ENCODE measurements at places on chromosomes 11 and 22.

DNA sequence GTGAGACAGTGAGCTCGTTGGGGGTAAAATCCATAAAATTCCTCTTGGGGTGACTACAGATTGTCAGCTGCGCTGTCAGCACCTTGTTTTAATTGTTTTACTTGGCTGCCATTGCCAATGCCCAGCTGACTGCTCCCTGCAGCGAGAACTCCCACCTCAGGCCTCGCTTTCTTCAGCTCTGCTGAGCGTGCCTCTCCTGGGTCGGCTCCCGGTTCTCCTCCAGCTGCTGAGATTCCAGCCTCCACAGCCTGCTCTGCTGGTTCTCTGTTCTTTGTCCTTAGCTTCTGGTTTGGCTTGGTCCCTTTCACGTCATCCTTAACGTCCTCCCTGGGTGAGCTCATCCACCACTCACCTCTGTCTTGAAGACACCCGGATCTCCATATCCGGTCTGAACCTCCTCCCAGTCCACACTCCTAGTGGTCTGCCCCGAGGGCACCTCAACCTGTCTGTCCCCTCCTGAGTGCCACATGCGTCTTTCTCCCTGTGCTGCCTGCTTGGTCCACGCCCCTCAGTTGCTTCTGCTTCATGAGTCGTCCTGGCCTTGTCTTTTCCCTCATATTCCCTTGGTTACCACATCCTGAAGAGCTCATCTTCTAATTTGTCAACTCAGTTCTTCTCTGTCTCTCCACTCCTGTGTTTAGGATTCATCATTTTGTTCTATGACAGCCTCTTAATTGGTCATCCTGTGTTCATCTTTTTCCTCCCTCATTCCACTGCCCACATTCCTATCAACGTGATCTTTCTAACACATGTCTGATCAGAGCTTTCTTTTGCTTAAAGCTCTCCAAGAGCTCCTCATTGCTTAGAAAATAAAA lies 35.6 kb downstream of the BMAL1 start:
- DNase-seq: no peak

- DNase-seq: peak; percentile 17
These were observed 27.5 kb downstream of the DHCR7 start for GRCh38 chr11:71420455-71421241.

GRCh38 chr22:19896665-19897355 lies 42.1 kb upstream of the GNB1L start:
- no peak for DNase-seq

GRCh38 chr22:25120761-25121212 lies 78.9 kb upstream of the CRYBB3 start:
- no peak for DNase-seq

GRCh38 chr22:19571207-19571795 lies 47.1 kb upstream of the CLDN5 start:
- no peak for DNase-seq

DNA sequence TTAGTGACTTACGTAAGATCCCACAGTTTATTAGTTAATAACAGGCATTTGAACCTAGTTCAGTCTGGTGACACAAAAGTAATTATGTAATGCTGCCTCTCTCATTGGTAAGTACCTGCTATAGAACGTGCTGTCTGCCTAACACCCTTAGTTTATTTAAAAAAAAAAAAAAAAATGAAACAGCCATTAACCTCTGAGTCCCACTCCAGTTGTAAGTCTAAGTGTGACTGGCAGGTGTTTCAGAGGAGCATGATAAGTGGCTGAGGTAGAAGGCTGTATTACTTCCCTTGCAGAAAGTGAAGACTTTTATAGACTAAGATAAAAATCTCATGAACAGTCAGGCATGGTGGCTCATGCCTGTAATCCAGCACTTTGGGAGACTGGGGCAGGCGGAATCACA lies 140.5 kb downstream of the TRIM44 start:
- no peak for DNase-seq

GRCh38 chr22:17783312-17783711 lies 9.0 kb upstream of the BID start:
- DNase-seq: no peak

- no peak for DNase-seq
These were observed 26.3 kb upstream of the CDON start for GRCh38 chr11:126088999-126089398.

DNA sequence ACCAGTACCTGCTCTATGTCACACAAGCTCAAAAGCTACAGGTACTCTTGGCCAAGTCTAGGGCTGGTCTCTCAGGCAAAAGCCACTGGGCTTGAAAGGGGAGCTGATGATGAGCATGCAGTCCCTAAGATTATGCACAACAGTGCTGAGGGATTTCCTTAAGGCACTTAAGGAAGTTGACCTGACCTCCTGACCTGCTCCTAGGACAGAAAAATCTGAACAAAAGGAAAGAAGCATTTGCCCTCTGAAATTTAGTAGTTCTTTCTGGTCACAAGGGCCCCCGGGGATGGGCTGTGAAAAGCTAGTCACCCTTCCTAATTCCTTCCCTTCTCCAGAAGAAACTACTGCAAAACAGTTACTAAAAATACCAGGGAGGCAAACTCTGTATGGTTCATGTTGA lies 83.6 kb upstream of the PHOX2A start:
- no peak for DNase-seq

DNA sequence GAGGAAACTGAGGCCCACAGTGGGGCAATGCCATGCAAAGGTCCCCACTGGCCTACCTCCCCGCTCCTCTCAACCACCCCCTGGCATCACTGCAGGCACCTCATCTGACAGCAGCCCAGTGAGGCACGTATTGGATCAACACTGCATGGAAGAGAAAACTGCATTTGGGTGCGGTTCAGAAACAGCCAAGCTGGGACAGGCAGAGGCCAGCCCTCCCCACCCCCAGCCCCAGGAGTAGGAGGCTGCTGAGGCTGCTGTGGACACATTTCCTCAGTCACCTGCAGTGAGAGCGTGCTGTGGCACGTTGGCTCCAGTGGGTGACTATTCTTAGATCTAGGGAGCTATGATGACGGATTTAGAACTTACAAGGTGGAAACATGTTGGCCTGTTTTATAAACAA lies 63.7 kb downstream of the KCNC1 start:
- no peak for DNase-seq

DNA sequence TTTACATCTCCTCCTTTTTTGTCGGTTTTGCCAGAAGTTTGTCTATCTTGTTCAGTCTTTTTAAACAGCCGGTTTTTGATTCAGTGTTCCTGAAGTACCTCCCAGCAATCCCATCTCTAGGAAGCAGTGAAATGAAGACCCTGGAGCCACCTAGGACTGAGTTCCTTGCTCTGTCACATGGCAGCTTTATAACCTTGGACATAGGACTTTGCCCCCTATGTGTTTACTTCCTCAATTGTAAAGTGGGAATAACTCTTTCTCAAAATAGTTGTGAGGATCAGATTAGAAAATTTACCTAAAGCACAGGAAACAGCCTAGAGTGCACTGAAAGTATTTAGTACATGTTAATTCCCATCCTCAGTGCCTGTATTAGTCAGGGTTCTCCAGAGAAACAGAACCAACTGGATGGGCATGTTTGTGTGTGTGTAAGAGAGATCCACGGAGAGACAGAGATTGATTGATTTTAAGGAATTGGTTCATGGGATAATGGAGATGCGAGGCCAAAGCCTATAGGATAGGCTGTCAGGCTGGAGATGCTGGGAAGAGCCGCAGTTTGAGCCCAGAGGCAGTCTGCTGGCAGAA lies 20.0 kb downstream of the FAM83F start:
- DNase-seq: no peak

DNA sequence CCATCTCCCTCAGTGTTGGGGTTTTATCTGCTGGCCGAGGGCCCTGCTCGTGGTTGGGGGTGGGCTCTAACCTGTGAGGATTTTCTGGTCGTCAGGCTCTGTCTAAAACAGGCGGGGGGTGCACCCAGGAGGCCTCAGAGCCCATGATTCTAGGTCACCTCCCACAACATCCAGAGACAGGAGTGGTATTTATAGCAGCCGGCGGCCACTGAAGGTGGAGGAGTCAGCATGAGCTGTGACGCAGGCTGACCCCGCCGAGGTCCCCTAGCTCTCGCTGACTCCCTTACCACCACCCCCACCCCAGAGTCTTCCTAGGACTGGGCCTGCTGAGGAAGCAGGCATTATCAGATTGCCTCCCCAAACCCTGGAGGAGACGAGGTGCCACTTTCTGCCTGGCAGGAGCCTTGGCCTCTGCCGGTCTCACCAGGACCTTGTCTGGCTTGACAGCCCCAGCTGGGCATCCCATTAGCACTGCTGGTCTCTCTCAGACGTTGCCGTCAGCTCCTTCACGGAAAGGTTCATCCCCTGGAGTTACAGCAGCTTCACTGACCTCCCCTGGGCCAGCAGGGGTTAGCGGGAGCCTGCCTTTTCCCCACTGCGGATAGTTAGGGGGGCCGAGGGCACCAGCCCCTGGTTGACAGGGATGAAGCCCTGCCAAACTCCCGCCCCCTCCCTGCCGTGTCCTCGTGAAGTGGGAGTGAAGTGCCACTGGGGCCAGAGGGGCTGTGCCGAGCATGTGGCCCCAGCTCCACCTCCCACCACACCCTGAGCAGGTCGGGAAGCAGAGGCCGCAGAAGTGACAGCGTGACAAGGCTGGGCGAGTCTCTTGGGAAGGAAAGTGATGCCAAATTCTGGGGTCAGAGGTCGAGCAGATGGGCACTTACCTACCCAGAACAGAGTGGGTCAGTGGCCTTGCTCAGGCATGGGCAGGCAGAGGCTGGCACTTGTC lies 26.5 kb downstream of the DAGLA start:
- no peak for DNase-seq

- DNase-seq: no peak
These were observed 77.8 kb upstream of the SHISAL1 start for GRCh38 chr22:44390613-44390970.

DNA sequence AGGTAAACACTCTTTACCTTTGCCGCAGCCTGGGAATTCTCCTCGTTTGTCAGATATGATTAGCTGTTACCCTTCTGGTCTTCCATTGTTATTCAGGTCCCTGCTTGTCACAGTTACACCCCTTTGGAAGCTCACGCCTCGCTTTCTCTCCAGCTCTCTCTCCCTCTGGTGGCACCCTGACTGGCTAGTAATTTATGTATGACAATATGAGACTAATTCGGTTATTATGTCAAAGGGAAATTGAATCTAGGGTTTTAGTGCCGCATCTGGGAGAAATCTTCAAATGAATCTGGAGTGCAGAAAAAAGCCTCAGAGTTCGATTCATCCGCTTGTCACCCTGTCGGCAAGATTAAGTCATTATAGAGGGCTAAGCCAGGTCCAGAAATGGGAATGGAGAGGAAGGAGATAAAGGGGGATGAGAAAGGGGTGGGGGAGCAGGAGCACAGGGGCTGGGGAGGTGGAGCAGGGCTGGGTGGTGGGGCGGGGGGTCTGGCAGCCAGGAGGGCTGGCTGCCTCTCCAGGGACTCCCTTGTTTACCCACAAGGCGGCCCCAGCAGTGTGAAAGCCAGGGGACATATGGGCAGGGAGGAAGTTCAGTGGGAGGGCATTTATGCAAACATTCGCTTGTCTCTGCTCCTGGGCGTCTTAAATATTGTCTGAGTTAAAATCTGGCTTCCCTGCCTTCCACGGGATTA lies 179.0 kb upstream of the NECTIN1 start:
- DNase-seq: no peak

DNA sequence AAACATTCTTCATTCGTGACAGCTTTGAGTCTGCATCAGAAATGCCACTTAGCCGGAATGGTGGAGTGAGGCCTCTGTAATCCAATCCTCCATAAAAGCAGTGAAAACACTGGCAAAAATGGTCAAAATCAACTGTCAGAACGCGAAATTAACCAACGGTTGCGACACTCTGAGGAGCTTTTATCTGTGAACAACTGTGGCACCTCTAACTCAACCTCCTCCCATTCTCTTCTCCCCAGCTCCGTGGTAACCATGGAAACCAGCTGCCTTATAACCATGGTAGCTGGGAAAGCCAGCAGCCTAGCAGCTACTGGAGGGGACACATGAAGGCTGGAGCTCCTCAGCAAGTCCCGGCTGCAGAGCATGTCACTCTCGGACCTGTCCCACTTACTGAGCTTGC lies 20.3 kb downstream of the AP2A2 start:
- DNase-seq: no peak

GRCh38 chr11:124071623-124071948 lies 30.5 kb upstream of the OR10G7 start:
- peak; percentile 48 for DNase-seq

DNA sequence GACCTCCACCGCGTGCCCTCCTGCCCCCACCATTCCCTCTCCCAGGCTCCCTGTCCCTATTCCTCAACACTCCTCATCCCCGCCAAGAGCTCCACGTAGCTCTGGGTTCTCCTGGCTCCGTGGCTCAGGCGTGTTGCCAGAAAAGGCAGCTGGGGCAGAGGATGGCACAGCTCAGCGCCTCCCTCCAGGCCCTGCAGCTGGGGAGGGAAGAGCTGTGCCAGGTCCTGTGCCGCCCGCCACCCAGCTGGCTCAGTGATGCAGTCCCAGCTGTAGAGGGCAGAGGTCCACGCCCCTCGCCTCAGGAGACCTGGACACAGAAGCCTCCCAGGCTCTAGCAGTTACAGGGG lies 4.2 kb downstream of the ARHGAP1 start:
- DNase-seq: no peak

DNA sequence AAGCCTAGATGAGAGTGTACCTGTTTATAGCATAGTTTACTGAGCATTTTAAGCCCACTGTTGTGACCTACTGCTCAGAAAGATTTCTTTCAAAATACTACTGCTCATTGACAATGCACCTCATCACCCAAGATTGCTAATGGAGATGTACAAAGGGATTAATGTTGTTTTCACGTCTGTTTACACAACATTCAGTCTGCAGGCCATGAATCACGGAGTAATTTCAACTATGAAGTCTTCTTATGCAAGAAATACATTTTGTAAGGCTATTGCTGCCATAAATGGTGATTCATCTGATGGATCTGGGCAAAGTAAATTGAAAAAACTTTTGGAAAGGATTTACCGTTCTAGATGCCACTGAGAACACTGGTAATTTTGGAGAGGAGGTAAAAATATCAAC lies 112.9 kb downstream of the KIF18A start:
- DNase-seq: no peak

GRCh38 chr22:50671641-50672040 lies 982 bp upstream of the SHANK3 start:
- DNase-seq: no peak

- peak; percentile 12 for DNase-seq
These were observed 147.2 kb downstream of the TRPC6 start for GRCh38 chr11:101436511-101437142.

GRCh38 chr11:14908214-14908880 lies 16.3 kb upstream of the CYP2R1 start:
- DNase-seq: peak; percentile 50

- DNase-seq: no peak
These were observed 7.1 kb upstream of the VSTM5 start for GRCh38 chr11:93857413-93858120.

DNA sequence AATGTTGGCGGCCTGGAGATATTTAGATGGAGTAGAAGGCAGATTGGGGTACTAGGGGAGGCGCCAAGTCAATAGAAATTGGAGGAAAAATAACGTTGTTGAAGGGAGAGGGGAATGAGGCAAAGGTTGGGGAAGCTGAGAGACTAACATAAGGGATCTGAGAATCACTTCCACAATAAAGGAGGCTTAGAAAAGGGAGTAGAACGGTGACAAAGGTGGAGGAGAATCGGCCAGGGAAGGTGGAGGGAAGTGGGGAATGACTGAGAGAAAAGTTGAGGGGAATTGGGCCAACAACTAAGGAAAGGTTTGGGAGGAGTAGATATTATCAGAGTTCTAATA lies 510 bp downstream of the PPME1 start:
- no peak for DNase-seq
